A549 treated with RU486 at 1 μM for 4 hours (cell line): ENCODE measurements at places on chromosomes 2 and 18. TPM values are rescaled to one million over a fixed set of nuclear protein-coding genes. Genes with fewer than 3 reads are reported as not detected.

Gene UPP2
- not detected in 5 replicates for total RNA-seq

Gene TRIM43
- 0.06 TPM in 1 of 5 replicates, not detected in the others for total RNA-seq

Gene RTP5
- not detected in 5 replicates for total RNA-seq

Gene TTN
- under 0.01 TPM in 5 replicates for total RNA-seq

Gene NT5DC4
- total RNA-seq: 0.05 to 0.13 TPM in 2 of 5 replicates, not detected in the others

Gene COBLL1
- total RNA-seq: 2.7 to 4.4 TPM (median 4.0 TPM) in 5 replicates

Gene ABCG8
- not detected in 5 replicates for total RNA-seq

Gene FAM161A
- total RNA-seq: 4.2 to 7.6 TPM (median 7.2 TPM) in 5 replicates

Gene AGXT
- total RNA-seq: not detected in 5 replicates

Gene PLA2R1
- 1.4 to 2.9 TPM (median 2.6 TPM) in 5 replicates for total RNA-seq

Gene GPR75
- 1.5 to 1.6 TPM (median 1.6 TPM) in 5 replicates for total RNA-seq

Gene LINC00305
- not detected in 5 replicates for total RNA-seq

Gene TFPI
- total RNA-seq: 22.2 to 62.8 TPM (median 54.6 TPM) in 5 replicates

Gene INHA
- total RNA-seq: 0.17 to 0.81 TPM (median 0.51 TPM) in 5 replicates

Gene ABCG5
- not detected in 5 replicates for total RNA-seq
